ENCODE measurements at places on chromosomes 16 and 17. TPM values are rescaled to one million over a fixed set of nuclear protein-coding genes. Genes with fewer than 3 reads are reported as not detected.

DNA sequence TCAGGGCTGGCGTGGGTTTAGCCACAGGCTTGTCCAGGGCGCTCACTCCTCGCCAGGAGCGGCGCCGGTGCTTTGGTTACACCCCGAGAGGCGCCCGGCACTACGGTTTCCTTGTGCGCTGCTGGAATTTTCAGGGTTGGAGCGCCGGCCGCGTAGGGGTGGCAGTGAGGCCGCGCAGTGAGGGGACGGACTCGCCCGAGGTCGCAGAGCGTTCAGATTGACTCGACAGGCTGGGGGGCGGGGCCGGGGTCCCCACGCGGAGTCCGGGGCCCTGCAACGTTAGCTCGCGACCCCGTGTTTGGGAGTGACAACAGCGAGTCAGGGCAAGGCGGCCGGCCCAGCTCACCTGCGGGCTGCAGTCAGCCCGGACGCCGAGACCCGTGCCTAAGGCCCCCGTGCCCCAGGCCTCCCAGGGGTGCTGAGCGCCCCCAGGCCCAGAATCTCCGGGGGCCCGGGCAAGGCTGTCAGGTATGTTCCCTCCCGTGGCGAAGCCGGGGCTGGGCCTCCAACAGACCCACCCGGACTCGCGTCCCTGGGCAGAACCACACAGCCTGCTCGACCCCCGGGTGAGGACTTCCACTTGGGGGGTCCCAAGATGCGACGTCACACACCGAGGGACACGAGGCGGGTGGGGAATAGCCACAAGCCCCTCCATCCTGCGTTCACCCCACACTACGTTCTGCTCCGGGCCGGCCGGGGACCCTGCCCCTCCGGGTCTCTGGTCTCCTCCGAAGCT, 1.3 kb upstream of the ACTG1 start:
- peak; percentile 83 for DNase-seq

- no peak for DNase-seq
Observed at GRCh38 chr16:31157136-31157535, 7.3 kb upstream of the PRSS36 start.

GRCh38 chr16:19269098-19269497, 16.4 kb upstream of the CLEC19A start:
- no peak for DNase-seq

DNA sequence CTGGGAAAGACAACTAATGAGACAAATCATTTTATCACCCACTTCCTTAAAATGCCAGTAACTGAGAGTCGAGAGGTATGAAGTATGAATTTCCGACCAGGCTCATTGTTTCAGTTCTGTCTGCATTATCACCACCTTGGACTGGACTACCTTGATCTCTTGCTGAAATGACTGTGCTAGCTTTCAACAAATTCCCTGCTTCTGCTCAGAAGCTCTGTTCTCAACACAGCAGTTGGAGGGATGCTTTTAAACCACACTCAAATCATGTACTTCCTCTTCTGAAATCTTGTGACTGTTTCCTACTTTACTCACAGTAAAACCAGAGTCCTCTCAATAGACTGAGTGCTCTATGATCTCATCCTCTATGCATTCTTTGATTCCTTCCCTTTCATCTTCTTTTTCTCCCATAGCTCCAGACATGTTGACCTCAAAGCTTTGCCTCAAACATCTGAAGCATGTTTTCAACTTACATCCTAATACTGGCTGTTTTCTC, 195.8 kb downstream of the KCNJ2 start:
- DNase-seq, result no peak

GRCh38 chr16:15897834-15898254, 9.4 kb upstream of the CEP20 start:
- no peak for DNase-seq

- DNase-seq, result no peak
Observed at GRCh38 chr17:49316258-49316570, 45.8 kb downstream of the ZNF652 start.

DNA sequence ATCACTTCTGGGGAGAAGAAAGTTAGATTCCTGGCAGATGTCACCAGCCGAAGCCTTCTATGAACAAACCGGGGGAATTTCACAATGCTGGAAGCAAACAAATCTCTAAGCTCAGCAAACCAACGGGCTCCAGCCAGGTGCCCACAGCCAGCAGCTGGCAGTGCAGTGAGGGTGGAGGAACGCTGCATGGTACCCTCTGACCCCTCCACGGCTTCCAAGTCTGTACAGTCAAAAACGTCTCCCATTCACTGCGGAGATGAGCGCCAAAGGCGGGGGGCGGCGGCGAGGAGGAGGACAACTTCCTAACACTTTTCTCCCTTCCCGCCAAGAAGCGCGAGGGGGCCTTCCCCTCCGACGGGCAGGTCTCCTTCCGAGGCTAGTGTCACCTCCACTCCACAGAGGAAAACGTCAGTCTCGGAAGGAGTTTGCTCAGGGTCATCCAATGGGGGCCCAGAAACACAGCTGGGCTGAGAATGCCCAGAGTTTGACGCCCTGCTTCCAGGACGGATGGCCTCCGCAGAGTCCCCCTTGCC, 924 bp downstream of the ZNF598 start:
- no peak for DNase-seq

GRCh38 chr16:54177052-54177861, 109.3 kb downstream of the IRX3 start:
- DNase-seq, result peak; percentile 5

DNA sequence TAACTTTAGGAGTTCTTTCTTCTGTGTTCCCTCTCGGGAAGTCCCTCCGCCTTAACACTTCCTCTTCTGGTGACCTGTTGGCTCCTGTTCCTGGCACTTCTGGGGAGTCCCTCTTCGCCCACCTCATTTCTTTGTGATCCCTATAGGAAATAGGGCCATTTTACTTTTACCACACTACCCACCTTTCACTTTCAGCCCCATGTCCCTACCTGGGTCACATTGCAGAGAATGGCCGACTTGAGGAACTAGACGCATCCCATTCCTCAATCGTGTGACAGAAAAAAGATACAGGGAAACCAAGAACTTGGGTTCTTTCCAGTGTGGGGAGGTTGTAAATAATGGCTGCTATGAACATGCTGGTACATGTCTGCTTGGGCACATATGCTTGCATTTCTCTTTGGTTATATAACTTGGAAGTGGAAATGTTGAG, 6.6 kb downstream of the IL21R start:
- no peak for DNase-seq

GRCh38 chr16:28537964-28538732, 626 bp downstream of the NUPR1 start:
- no peak for DNase-seq

- no peak for DNase-seq
Observed at GRCh38 chr16:18839555-18839954, 38.2 kb upstream of the ARL6IP1 start.

The PCYT2 gene
- total RNA-seq, result 24.6 TPM

The CLDN9 gene
- total RNA-seq, result not detected

The PDXDC1 gene
- total RNA-seq, result 46.4 TPM

The TEX19 gene
- not detected for total RNA-seq

The ADORA2B gene
- 5.4 TPM for total RNA-seq

The ASB16 gene
- total RNA-seq, result 1.1 TPM

The CCL3 gene
- not detected for total RNA-seq

The KCNJ18 gene
- 0.54 TPM for total RNA-seq

Measured in sigmoid colon (tissue), 7 donors.